Camera-type eye (tissue), 1 donor: ENCODE measurements at places on chromosomes 13 and 19. TPM values are rescaled to one million over a fixed set of nuclear protein-coding genes. Genes with fewer than 3 reads are reported as not detected.

TEX29 gene
- total RNA-seq = not detected

CPB2 gene
- total RNA-seq = not detected

CGB5 gene
- total RNA-seq = not detected

TMC4 gene
- 6.8 TPM for total RNA-seq

RGS9BP gene
- 7.4 TPM for total RNA-seq

APOC4 gene
- not detected for total RNA-seq

POSTN gene
- 575 TPM for total RNA-seq
